ENCODE measurements at places on chromosomes 5 and 9.
A peak's percentile ranks its signal among the peaks of the same experiment; 100 is the strongest.

GRCh38 chr5:84816746-84817547, 432.3 kb upstream of the EDIL3 start:
- DNase-seq, result no peak

DNA sequence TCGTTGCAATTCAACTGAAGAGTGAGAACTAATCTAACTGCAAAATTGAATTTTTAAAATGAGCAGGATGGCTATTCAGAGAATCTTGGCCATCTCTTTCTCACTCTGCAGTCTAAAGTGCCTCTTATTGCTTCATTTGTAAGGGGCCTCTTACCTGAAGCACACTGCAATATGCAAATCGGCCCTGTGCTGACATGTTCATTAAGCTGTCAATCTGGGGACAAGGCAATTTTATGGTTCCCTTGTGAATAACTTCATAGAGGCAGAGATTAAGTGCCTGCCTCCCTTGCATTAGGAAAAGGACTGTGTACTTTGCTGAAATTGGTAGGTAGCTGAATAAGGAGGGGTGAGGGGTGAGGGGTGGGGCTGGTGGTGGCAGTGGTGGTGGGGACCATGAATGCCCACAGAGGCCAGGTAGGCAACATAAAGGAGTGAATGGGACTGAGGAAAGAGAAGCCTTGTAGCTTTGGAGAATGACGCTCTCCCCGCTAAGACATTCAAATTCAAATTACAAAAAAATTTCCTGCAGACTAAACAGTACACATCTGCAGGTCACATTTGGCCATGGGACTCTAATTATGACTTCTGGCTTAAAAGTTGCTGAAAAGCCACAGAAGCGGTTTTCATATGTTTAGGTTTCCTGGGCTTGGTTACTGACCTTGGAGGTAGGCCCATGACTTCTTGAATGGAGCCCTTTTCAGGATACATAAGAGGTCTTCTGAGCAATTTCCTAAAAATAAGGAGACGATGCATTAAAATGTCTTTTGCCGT, 25.0 kb downstream of the TNFSF8 start:
- DNase-seq, result no peak

DNA sequence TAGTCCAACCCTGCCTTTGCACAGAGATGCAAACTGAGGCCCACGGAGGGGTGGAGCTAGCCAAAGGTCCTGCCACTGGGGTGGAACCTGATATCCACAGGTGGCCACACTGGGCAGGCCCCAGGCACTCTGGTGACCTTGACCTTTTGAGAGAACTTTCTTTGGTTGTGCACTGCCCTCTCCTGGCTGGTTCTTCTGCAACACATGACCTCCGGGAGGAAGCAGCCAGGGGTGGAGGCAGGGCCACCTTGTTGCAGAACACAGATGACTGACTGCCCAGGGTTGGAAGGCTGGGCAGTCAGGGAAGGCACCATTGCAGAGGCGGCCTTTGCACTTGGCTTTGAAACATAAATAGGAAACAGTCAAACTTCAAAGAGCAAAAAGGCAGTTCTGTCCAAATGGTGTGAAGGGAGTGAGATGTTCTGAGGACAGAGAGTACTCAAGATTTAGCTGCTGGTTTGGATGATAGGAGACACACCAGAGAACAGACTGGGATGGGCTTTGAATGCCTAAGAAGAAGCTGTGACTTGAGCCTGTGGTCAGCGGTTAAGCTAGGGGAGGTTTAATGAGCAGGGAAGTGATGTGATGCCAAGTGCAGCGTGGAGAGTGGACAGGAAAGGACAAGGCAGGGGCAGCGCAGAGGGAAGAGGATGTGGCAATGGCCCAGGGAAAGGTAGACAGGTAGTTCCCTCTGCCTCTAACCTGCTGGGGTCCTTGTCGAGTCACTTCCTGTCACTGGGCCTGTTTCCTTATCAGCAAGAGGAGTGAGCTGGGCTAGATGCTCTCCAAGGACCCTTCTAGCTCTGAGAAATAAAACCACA, 6.8 kb upstream of the TCOF1 start:
- peak; percentile 22 for DNase-seq

GRCh38 chr5:177426566-177427210, at the start of gene GRK6:
GRK6 (plus strand) TSS chr5:177426676; CDS start chr5:177426846, 170 bp downstream.
- DNase-seq, result no peak

DNA sequence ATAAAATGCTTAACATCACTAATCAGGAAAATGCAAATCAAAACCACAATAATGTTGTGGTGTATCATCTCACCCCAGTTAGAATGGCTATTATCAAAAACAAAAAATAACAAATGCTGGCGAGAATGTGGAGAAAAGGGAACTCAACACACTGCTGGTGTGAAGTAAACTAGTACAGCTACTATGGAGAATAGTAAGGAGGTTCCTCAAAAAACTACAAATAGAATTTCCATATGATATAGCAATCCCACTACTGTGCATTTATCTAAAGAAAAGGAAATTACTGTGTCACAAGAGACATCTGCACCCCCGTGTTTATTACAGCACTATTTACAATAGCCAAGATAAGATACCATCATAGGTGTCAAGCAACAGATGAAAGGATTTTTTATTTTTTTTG, 214.5 kb upstream of the RASA1 start:
- no peak for DNase-seq

DNA sequence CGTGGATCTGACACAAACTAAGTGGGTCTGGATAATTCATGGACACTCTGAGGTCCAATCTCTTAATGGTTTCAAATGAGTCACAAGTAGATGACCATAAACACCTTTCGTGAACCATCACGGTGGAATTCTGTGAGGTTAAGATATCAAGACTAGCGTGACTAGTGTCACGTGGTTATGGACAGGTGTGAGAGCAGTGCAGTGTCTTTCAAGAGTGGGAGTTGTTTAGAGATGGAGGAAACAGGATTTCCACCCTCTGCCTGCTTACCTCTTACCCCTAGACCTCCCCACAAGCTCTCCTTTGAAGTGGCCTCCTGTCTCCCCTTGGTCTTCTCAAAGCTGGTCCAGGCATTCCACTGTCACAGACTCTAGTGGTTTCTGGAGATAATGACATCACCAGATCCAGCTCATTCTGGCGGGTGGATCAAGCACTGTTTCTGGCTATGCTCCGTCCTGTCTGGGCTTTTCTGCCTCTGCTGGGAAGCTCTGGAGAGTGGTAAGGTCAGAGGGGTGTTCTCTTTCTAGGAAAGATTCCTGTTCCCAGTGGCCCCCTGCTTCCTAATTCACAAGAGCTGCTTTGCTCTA, 20.0 kb upstream of the ZNF782 start:
- no peak for DNase-seq

Measured in glomerular endothelial cell (primary cell).